H7 (cell line): ENCODE measurements at places on chromosomes 1 and 21.
A peak's percentile ranks its signal among the peaks of the same experiment; 100 is the strongest.

GRCh38 chr1:72535470-72535869, 253.1 kb upstream of the NEGR1 start:
- no peak for DNase-seq

DNA sequence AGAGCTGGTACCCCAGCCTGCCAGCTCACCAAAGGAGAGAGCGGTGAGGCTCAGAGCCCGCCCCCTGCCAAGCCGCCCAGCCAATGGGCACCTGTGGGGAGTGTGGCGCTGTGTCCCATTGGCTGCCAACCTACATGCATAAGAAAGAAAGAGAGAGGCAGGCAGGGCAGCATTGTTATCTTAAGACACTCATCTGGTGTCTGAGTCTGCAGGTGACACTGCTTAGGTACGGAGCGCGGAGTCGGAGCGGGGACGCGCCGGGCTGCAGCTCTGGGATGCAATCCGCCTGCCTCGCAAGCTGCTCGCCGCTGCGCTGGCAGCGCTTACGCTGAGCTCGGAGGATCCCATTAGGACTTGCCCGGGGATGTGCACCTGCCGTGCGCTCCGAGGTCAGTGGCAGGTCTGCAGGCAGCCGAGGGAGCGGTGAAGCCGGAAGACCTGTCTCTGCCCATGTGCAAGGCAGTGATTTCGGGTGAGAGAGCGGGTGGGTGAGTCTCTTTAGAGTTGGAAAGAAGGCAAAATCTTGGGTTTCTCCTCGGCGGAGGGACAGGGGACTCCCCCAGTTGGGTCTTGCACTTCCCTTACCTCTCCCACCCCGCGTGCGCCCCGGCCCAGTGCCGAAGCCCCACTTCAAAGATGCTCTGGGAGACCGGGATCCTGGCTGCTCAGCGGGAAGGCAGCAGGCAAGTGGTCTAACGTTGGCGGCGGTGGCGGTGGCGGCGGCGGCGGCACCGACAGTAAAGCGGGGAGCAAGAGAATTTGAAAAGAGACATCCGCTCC, at the start of gene BRINP2:
BRINP2 (plus strand) TSS at position 203 of the 780 bp plus-strand sequence. CDS start 58,919 bp downstream, outside the sequence.
- DNase-seq, result peak; percentile 93

GRCh38 chr1:36595921-36596320, 113.2 kb upstream of the CSF3R start:
- no peak for DNase-seq

DNA sequence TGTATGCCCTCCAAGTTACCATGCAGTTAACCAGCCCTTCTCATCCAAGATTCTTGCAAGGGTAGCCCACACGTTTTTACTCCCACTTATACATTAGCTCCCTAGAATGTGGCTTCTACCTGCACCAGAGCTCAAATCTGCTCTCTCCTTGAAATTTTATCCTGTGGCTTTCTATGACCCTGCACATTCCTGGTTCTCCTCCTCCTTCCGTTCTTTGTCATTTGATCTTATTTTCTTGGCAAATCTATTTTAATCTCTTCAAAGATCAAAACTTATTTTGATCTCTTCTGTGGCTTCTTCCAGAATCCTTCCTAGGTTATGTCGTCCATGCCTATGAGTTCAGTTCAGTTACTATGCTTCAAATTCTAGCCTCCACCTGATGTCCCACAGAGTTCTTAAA, 115.6 kb upstream of the GUCA2B start:
- DNase-seq, result no peak

DNA sequence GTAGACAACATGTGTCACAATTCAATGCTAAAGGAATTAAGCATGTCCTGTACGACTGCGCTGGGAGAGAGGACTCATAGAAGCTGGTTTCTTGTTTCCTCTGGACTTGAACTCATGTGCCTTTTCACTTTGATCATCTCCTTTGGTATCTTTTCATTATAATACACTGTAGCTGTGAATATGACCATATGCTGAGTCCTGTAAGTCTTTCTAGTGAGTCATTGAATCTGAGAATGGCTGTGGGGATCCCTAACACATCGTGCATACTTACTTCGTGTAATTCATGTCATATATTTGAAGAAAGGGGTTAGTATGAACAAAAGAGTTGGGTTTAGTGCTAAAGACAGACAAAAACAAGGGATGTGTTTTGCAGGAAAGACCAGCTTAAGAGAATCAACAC, 148.1 kb upstream of the RUNX1 start:
- DNase-seq, result no peak

DNA sequence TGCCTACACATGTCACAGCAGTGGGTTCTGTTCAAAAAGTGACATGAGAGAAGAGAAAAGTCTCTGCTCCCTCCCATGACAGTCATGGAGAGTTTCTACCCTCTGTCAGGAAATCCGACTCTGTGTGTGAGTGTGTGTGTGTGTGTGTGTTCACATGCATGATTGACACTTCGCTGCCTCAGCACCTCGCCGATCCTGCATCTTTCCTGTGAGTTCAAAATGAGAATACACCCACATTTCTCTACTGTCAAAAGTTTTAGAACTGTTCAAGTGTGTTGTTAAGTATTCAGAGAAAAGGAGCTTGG, 46.2 kb upstream of the COX20 start:
- no peak for DNase-seq

GRCh38 chr1:33177996-33178540, 3.8 kb downstream of the TRIM62 start:
- DNase-seq, result no peak

DNA sequence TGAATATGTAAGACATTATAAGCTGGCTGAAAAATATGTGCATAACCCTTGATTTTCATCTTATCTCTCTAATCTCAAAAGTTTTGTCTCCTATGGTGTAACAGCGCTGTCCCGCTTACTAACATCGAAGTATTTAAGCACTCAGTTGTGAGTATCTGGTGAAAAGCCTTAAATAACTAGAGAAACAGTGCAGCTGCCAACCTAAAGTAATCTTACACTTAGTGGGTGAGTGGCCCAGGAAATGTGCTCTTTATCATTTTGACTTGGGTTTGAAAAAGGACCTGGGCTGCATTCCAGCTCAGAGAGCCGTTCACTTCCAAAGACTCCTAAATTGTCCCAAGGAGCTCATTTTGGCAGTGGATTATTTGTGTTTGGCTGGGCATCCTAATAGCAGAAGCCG, 225.9 kb downstream of the SPATA17 start:
- DNase-seq, result no peak

DNA sequence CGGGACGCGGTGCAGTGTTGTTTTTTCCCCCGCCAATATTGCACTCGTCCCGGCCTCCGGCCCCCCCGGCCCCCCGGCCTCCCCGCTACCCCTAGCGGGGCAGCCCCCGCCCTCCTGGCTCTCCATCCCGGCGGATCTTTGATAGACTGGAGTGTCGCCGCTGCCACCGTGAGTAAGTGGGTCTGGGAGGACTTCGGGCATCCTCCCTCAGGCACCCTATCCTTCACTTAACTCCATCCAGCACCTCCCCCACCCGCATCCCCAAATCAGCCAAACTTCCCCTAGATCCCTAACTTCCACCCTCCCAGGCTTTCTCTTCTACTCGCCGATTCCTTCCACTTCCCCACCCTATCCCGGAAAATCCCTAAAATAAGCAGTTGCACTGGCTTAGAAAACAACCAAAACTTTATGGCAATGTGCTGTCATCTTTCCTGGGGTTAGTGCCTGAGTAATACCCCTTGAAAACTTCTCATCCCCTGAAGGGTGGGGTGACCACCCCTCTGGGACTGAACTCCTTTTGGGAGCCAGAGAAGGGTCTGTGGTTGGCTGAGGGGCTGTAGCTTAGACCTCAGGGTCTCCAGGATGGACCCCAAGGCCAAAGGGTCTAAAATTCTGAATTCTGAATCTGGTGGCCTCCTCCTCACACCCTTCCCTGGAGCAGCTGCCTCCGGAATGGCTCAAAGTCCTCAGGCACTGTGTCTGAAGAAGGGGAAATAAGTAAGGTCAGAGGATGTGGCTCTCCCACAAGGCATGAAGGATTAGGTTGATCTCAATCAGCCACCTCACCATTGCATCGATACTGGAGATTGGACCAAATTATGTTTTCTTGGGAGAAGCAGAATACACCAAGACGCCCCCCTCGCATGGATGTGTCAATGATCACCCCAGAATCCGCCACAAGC, 12.2 kb downstream of the THBS3 start:
- peak; percentile 43 for DNase-seq

DNA sequence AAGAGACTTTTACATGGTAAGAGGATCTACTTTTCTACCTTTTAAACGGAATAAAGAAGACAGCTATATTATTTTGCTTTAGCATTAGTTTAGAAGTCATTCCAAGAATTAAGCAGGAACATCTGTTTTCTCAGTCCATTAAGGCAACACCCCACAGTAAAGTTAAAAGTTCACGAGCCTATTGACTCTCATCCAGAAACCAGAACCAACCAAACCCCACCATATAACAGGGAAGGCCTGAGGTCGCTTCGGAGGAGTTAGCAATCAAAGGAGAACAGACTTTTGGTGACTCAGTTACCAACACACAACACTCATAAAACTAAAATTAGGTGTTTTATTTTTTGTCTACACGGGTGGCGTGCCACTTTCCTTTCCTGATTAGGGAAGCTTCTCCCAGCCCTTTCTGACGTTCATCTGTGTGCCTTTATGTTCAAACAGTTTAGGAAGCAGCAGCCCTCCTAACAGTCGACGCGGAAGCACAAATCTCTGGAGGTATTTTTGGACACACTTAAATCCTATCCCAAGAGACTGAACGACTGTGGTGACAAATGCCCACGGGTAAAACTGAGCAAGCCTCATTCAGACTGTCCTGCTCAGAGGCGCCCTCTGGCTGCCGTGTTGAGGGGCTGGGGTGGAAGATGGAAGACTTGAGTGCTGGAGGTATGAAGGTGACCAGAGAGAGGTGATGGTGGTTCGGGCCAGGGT, 8.6 kb upstream of the PLA2G2C start:
- peak; percentile 74 for DNase-seq

GRCh38 chr21:36981049-36981391, 14.6 kb upstream of the HLCS start:
- no peak for DNase-seq

- no peak for DNase-seq
Observed at GRCh38 chr21:25215698-25216384, 391.4 kb downstream of the MRPL39 start.

DNA sequence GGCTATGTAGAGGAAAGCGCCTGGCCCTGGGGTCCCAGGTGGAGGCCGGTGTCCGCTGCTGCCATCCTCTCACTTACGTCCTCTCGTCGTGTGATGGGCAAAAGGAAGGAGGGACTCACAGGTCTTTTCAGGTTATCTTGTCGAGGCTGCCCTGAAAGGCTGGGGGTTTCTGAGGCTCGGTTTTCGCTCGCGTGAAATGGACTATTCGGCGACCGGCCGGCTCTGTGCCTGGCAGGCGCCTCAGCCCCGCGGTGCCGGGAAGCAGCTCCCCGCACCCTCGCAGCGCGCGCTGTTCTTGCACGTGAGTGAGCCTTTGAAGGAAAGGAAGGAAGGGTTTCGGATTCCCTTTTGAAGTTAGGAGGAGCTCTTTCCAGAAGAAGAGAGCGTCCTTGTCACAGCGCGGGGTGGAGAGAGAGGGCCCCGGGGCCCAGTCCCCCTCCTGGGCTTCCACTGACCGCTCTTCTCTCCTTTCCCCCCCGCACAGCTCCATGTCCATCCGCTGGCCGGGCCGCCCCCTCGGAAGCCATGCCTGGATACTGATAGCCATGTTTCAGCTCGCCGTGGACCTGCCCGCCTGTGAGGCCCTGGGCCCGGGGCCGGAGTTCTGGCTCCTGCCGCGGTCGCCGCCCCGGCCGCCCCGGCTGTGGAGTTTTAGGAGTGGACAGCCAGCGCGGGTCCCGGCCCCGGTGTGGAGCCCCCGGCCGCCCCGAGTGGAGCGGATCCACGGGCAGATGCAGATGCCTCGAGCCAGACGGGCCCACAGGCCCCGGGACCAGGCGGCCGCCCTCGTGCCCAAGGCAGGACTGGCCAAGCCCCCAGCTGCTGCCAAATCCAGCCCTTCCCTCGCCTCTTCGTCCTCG, 57.2 kb downstream of the AJAP1 start:
- peak; percentile 86 for DNase-seq

DNA sequence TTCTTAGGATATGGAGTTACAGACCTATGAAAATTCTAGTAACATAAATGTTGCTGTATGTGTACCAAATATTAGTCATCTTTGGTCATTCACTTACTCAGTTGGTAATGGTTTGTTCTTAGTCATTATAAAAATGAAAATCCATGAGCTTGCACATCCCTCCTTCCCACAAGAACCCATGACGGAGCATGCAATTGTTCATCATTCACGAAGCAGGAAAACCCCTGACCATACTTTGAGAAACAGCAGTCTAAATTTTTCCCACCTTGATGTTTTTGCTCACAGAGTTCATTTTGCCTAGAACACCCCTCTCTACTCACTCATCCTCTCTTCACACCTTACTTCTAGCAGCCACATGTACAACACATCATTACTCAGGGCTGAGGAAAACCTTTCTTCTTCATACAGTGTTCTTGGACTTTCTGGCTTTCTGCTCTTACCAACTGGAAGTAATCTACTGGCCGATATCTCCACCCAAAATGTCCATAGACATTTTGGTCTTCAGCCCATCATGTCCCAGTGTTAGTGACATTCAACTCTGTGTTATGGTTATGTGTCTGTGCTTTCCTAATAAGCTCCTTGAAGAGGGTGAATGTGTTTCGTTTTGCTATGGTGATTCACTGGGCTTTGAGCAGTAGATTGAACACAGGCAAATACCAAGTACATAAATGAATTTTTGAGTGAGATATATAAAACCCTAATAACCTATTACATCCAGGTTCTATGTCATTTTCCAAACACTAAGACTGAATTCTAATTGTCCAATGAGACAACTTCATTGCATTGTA, 189.9 kb downstream of the ZC3H11B start:
- no peak for DNase-seq

DNA sequence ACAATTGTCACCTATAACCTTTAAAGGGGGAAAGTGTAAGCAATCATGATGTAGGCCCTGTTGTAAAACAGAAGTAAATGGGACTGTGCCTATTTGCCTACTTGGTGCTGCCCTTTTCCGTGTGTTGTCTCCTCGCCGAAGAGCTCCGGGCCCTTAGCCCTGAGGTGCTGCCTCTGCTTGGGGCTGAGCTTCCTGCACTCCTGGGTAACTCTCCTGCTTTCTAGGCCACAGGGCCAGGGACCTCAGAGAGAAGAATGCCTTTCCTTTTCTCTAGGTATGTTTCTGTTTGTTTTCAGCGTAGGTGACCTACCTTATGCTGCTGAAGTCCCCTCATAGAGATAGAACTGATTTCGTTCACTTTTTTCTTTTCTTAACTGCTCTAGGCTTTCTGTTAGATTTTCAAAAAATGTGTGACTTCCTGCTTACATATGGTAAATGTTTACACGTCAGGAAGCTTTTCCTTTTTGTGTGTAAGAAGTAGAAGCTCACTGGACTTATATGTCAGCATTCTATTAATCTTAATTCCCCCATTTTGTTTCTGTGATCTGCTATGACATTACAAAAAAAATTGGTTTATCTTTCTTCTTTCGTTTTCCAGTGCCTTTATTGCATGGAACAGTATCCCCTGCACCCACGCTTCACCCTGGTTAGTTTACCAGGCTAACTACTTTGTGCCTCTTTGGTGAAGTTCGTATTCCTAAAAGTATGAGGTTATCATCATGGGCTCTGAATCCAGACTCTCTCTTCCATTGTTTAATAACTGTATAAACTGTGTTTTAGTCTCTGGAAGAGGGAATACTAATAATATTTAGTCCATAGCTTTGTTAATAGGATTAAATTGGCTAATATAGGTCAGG, 61.7 kb downstream of the ITSN1 start:
- DNase-seq, result peak; percentile 28
